Fibroblast of villous mesenchyme (primary cell): ENCODE measurements at places on chromosomes 11 and 22. TPM values are rescaled to one million over a fixed set of nuclear protein-coding genes. Genes with fewer than 3 reads are reported as not detected.
A peak's percentile ranks its signal among the peaks of the same experiment; 100 is the strongest.

DNA sequence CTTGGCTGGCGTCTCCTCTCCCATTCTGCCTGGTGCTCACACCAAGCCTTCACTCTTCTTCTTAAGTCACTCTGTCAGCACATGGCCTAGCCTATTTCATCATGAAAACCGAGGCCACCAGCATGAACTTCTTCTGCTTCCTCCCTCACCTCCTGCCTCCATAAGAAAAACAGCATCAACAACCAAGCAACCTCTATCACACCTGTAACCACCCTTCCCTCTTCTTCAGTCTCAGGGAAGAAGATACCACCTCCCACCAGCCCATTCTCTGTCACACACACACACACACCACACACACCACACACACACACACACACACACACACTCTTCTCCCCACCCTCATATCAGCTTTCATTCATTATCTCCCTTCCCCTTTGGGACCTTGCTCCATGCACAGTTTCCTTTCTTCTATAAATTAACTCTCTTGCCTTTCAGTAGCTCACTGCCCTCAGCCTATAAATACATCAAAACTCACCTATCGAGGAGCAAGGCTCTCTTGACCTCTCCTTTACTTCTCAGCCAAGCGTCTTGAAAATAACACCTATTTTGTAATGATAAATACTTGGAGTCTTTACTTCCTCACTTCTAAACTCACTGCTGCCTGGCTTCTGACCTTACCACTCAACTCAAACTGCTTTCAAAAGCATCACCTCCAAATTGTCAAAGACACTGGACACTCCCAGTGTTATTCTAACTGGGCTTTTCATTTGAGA lies 36.6 kb downstream of the SC5D start:
- no peak for DNase-seq

Gene MGAT3
- total RNA-seq, result 0.64 and 1.3 TPM in 2 replicates

Gene TIMM10B
- total RNA-seq, result 44.1 and 49.7 TPM in 2 replicates

GRCh38 chr22:50710886-50711285 lies 27.1 kb upstream of the ACR start:
- no peak for DNase-seq

- DNase-seq, result no peak
These were observed 16.0 kb downstream of the OOSP3 start for GRCh38 chr11:59894616-59895015.

DNA sequence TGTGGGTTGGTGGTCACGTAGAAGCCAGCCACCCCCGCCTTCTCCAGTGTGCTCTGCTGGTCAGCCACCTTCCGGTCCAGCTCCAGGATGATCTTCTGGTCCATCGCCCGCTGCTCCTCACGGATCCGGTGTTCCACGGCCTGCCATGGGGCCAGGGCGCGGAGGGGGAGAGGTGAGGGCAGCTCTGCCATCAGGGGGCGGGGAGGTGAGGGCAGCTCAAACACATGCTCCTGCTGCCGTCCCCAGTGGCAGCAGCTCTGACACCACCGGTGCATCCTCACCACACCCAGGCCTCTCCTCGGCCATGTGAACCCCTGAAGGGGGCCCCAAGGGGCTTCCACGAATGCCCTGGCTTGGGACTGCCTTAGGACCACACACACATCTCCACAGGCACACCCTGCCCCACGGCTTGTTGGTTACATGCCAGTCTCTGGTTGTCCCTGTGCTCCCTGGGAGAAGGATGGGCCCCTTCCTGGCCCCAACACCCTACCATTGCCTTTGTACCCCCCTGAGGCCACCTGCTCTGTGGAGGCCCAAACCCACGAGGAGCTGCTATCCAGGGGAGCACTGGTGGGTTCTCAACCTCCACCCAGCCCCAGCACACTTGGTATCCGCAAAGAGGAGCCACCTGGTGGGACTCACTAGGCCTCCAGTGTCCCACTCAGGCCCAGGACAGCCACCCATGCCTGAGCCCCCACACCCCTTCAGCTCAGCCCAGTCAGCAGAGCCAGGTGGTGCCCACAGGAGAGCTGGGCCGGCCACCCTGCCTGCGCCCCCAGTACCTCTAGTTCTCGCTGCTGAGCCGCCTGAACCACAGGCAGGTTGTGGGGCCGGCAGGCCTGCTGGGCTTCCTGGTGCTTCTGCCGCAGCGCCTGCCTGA lies 4.3 kb downstream of the DGCR6L start:
- no peak for DNase-seq

Gene RAB1B
- total RNA-seq, result 88.9 and 89.5 TPM in 2 replicates

DNA sequence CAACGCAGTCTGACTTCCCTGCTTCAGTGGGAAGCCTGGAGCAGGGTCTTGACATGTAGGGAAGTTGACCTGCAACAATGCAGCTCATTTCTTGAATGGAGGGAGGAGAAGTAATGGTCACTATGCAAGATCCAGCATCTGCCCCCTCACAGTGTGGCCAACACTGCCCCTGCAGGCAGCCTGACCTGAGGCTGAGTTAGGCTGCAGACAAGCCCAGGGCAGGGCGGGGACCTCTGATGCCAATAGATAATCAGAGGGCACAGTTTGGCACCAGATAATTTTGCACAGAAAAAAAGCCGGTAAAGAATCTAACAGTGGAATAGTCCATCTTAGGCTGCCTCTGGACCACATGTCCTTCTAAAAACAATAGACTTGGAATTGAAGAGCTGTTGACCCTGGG lies 182.3 kb downstream of the DSCAML1 start:
- no peak for DNase-seq

- no peak for DNase-seq
These were observed 40.5 kb upstream of the TPBGL start for GRCh38 chr11:75200051-75200450.

Gene TMEM218
- total RNA-seq, result 18.0 and 27.2 TPM in 2 replicates

Gene ARHGAP20
- total RNA-seq, result 4.2 and 7.3 TPM in 2 replicates

- no peak for DNase-seq
These were observed 22.4 kb downstream of the LRRC4C start for GRCh38 chr11:41437006-41437490.

DNA sequence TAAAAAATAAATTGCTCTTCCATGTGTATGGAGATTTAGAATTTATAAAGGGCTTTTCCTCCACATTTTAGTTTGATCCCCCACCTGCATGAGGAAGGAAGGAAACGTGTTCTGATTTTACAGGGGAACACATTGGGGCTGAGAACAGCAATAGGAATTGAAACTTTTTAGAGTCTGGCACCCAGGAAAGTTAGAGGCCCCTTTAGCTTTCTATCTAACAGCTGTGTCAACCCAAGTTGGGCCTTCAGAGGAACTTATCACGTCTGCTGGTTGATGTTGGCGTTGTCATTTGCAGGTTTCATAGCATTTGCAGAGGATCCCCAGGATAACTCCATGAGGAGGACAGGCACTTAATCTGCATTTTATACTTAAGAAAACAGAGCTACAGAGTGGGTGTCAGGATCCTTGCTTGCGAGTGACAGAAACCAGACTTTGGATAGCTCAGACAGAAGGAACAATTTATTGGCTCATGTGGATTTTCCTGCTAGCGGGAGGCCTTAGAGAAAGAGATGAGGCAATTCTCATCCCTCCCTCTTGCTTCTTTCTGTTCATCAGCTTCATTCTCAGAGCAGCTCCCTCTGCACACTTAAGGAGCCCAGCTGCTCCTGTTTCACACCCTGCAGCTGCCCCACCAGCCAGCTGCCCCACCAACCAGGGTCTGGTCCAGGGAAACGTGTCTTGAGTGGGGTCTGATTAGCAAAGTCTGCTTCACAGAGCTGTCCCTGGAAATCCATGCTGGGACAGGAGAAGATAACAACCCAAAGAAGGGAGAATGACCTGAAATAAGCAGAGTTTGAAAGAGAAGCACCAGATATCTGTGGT lies 92.5 kb upstream of the OR4B1 start:
- DNase-seq, result peak; percentile 68

- peak; percentile 75 for DNase-seq
These were observed 1.1 kb downstream of the CREB3L1 start for GRCh38 chr11:46278387-46279125.

DNA sequence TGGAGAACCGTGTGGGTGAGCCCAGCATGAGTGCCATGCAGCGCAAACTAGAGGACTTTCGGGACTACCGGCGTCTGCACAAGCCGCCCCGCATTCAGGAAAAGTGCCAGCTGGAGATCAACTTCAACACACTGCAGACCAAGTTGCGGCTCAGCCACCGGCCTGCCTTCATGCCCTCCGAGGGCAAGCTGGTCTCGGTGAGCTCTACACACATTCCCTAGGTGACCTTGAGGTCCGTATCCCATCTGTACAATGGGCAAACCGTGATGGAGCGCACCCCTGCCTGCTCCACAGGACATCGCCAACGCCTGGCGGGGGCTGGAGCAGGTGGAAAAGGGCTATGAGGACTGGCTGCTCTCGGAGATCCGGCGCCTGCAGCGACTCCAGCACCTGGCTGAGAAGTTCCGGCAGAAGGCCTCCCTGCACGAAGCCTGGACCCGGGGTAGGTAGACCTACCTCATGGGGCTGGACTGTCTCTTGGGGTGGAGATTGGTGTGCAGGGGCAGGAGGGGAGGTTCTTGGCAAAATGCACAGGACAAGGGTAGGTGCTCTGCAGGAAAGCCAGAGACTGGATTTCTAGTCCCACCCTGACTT lies 10.6 kb downstream of the CTSF start:
- no peak for DNase-seq

GRCh38 chr11:88405853-88406252 lies 68.3 kb upstream of the CTSC start:
- DNase-seq, result no peak

GRCh38 chr11:75001686-75002085 lies 13.0 kb downstream of the NEU3 start:
- DNase-seq, result no peak

GRCh38 chr11:59773083-59773440 lies 17.9 kb downstream of the STX3 start:
- no peak for DNase-seq

Gene MISFA
- under 0.01 and 0.32 TPM in 2 replicates for total RNA-seq

GRCh38 chr11:17238377-17238776 lies 30.6 kb upstream of the PIK3C2A start:
- no peak for DNase-seq

GRCh38 chr11:76193219-76193618 lies 13.1 kb downstream of the WNT11 start:
- no peak for DNase-seq

Gene OR8G1
- under 0.01 TPM in 1 of 2 replicates, not detected in the other for total RNA-seq

DNA sequence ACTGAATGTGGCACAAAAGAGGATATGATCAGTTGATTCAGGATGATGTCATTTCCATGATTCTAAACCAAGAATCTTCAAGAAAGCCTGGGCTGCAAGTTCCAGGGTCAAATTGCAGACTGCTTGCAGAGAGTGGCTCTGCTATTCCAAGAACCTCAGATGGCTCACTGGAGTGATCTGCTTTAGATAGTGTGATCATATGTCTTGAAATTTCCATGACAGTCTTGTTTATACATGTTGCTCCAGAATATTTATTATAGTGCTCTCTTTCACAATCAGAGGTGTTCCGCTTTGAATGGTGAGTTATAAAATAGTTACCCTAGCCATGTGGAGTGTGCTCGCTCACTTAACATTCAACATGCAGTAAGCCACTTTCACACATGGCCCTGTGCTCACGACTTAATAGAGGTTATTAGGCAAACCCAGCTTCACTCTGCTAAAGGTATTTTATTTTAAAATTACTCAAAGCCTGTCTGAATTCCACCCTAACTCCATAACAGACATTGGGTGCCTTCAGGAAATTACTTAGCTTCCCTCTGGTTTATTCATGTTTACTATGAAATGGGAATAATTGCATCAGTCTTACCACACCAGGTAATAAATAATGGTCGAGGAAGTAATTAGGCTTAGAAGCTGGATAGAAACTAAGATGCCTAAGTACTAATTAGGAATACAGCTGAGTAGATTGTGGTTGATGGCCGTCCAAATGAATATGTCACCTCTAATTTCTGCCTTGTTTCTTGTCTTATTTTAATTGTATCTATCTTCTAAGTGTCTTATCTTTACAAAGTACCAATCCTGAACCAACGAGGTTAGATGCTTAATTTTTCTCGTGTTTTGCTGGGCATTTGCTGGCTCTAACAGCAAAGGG lies 187.9 kb downstream of the ETS1 start:
- peak; percentile 83 for DNase-seq
